ENCODE measurements at places on chromosomes 6 and 20.

GRCh38 chr6:33885132-33886057, 81.6 kb upstream of the MLN start:
- no peak for DNase-seq

DNA sequence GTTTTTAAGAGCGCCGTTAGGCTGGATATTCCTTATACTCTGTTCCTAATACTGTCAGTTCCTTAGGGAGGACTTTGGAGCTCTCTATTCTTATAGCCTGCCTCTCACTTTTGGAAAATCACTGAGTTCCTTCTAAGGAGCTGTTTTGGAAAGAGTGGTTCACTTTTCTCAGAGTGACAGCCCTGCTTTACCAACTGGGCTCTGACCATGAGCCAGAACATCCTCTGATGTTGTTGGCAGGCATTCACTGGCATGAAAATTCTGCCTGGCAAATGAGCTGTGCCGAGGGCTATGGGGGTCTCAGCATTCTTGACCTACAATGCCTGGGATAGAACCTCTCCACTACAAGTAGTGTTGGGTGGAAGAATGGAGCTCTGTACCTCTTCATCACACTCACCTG, 14.9 kb upstream of the SEMG1 start:
- DNase-seq: no peak

DNA sequence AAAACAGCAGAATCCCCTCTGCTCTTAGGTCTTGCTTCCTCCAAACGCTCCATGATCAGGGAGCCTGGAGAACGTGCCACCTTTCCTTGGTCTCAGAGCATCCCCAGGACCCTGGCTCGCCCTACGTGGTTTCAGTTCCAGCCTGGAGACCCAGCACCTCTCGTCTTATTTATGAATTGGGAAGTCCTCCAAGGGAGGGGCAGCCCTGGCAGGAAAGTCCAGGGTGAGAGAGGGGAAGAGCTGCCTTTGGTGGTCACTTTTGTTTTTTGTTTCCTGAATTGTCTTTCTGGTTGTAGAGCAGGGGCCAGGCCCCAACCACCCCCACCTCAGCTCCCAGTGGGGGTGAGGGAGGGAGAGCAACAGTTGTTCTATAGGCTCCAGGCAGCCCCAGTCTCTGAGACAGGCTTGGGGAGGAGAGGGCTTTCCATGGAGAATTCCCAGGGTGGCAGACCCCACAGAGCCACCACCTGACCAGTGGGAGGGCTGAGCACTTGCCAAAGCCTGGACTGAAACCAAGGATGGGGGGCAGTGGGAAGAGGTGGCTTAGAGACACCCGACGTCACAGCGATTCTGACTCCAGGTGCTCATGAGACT, 88.8 kb downstream of the PRND start:
- no peak for DNase-seq

DNA sequence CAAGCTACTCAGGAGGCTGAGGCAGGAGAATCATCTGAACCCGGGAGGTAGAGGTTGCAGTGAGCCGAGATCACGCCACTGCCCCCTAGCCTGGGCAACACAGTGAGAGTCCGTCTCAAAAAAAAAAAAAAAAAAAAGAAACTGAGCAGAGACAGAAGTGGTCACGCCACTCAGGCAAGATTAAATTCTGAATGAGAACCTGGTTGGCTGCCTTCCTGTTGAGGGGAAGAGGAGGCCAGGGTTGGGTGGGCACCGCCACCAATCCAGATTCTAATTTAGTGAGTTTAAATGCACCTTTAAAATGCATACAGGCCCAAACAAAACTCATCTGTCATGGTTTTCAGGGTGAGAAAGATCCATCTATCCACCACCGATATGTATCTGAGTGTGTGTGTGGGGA, 23.7 kb upstream of the CCDC167 start:
- no peak for DNase-seq

- no peak for DNase-seq
Observed at GRCh38 chr6:16163066-16163465, 34.2 kb downstream of the MYLIP start.

DNA sequence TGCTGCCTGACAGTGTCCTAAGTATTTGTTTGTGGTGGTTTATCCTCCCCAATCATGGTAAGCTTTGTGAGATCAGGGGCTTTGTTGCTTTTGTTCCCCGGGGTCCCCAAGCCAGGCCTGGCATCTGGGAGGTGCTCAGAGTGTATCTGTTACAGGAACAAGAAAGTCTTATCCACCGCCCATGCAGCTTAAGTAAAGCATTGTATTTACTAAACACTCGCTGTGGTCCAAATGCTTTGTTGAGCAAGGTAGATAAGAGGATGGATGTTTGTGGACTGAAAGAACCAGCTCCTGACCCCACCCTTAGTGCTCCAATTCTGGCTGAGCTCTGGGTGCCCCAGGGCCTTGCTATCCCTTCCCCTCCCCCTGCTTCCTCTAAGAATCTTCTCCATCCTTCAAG, 19.8 kb upstream of the TFAP2C start:
- DNase-seq: no peak

DNA sequence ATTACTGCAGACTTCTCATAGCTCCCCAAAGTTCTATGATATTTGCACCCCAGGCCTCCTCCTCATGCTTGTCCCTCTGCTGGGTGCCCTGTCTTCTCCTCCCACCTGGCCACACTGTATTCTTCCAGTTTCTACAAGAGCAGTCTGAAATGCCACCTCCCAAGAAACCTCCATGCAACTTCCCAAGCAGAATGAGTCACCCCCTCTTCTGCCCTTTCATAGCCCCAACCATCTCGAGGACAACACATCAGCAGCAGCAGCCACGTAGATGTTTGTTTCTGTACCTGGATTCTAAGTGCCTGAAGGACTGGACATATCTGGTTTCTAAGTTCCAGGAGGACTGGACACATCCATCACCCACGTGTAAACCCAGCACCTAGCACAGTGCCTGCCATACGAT, 6.6 kb upstream of the ULBP2 start:
- no peak for DNase-seq

All from KBM-7 (cell line).